Aorta (tissue), 5 donors: ENCODE measurements at places on chromosomes 11 and 22. TPM values are rescaled to one million over a fixed set of nuclear protein-coding genes. Genes with fewer than 3 reads are reported as not detected.

Gene ACTN3
- total RNA-seq = 3.0 TPM

DNA sequence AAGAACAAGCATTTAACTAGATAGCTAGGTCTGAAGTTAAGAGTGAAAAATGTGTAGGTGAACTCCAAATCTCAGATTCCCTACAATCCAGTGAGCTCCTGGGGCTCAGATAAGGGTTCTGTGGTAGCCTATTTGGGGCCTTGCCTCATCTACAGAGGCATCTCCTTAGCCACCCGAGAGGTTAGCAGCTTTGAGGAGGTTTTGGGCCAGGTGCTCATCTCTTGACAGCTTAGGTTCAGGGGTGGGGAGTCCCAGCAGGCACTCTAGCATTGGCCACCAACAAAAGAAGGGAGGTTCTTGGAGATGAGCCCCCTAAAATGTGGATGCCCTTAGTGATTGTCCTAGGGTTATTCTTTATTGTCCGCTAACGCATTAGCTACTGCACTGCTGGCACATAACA, 184.4 kb upstream of the B3GAT1 start:
- no peak overlapping the region for H3K4me3 ChIP-seq
- DNase-seq = no peak
- H3K27me3 ChIP-seq = no peaks in the 10 kb centered on the region
- H3K27ac ChIP-seq = no peak overlapping the region

GRCh38 chr22:37021710-37022482, 2.4 kb downstream of the MPST start:
- DNase-seq = no peak
- no peaks in the 10 kb centered on the region for H3K27me3 ChIP-seq

DNA sequence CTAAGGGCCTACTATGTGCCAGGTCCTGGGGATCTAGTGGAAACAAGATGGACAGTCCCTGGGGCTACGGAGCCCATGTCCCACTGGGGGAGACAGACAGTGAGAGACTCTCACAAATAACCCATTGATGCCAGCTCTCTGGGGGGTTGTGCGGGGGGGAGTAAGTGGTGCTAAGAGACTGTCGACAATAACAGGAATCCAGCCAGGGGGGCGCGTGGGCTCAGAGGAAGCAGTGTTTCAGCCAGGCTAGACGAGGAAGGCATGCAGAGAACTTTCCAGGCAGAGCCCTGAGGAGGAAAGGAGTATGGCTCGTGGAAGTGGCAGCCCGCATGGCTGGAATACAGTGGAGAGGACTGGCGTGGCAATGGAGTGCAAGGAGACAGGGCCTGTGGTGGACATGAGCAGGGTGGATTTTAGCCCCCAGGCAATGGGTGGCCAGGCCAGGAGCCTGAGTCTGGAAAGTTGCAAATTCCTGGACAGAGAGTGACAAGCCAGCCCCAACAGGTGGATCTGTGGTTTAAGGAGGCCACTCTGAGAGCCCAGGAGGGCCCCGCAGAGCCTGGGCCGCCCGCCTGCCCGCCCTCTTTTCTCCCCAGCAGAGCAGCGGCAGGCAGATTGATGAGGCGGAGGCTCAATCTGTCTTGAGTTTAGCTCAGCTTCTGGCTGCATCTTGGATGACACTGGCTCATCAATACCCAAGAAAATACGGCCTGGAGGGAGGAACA, 40.0 kb upstream of the TCF20 start:
- H3K27me3 ChIP-seq = no peaks in the 10 kb centered on the region
- DNase-seq = no peak
- no peaks in the 10 kb centered on the region for H3K4me1 ChIP-seq
- H3K36me3 ChIP-seq = no peaks in the 10 kb centered on the region

- no peak overlapping the region for H3K4me3 ChIP-seq
- H3K4me1 ChIP-seq = no peaks in the 10 kb centered on the region
- no peak overlapping the region for H3K27ac ChIP-seq
- peak; percentile 63 for DNase-seq
- H3K36me3 ChIP-seq = no peaks in the 10 kb centered on the region
These were observed 78.5 kb downstream of the TRAF6 start for GRCh38 chr11:36431429-36432092.
